Effector CD4-positive, alpha-beta T cell (primary cell): ENCODE measurements at places on chromosomes 12 and 14.

GRCh38 chr14:28163897-28164296 is 602.7 kb upstream of the FOXG1 start:
- no peak for DNase-seq

- no peak for DNase-seq
These were observed 19.8 kb downstream of the OR5AU1 start for GRCh38 chr14:21136024-21136423.

GRCh38 chr12:57810450-57810849 is 8.1 kb downstream of the AVIL start:
- DNase-seq, result no peak

DNA sequence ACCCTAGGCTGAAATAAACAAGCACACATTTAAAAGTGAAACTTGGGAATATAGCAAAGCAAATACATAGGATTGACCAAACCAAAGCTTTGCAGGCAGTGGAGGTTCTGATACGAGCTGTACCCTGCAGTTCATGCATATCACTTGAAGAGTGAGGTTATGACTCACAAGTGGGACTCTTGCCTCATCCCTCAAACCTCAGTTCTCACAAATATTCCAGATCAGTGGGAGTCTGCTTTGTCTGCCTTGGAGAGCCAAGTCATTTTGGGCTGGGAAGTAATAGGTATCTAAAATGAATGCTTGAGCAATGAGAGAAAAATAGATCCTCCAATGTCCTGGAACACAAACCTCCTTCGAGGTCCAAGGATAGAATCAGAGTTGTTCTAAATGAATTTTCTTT is 116.4 kb downstream of the LRIG3 start:
- no peak for DNase-seq

DNA sequence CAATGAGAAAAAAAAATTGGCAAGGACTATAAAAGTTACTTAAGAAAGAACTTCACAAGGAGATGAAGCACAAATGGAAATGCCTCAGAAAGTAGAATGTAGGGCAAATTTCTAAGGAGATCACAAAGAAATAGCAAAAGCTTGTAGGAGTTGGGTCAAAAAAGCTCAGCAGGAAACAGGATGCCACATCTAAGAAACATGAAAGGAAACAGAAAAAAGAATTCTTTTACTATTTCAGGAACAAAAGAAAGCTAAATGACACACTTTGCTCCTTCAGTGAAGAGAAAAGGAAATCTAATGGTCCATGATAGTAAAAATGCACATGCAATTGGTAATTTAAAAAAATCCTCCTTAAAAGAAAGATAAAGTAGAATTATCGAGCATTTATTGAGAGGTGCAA is 452.1 kb upstream of the GARIN6 start:
- DNase-seq, result no peak

GRCh38 chr12:122355706-122356105 is 66.8 kb downstream of the CLIP1 start:
- DNase-seq, result no peak
